ENCODE measurements at places on chromosomes 3 and 15. TPM values are rescaled to one million over a fixed set of nuclear protein-coding genes. Genes with fewer than 3 reads are reported as not detected.

Gene MST1
- 4.7 TPM for total RNA-seq

Gene CADM2
- not detected for total RNA-seq

Gene OXTR
- 2.5 TPM for total RNA-seq

DNA sequence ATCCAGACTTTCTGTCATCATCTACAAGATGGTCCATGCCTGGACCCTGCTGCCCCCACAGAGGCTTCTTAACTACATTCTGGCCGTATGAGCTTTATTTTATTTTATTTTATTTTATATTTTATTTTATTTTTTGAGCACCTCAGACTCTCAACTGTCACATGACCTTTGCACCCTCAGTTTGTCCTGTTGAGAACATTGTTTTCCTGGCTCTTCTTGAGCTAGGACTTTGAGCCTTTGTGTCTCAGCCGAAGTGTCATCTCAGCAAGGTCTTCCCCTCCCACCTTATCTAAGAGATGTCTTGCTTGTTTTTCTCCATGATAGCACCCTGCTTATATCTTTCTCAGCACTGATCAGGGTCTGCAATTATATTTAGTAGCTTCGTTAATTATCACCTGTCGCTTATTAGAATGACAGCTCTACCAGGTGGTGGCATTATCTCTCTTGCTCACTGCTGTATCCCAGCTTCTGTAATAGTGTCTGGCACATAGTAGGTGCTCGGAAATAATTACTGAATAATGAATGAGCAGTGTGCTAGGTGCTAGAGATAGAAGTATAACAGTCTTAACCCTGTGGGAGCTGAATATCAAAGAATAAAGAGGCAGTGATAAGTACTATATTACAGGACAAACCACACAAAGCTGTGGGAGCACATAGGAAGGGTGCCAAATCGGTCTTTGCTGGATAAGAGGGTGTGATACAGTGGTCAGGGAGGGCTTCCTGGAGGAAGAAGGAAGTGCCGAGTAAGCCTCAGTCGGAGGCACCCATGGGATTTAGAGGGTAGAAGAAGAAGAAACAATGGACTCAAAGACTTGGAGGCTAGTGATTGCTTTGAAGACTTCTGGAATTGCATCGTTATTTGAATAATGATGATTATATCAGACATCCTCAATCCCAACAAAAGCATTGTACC, 136.2 kb downstream of the ITPR1 start:
- DNase-seq: no peak

GRCh38 chr3:4841776-4842440, 137.3 kb upstream of the BHLHE40 start:
- DNase-seq: no peak

GRCh38 chr15:100291106-100291505, 50.7 kb downstream of the ADAMTS17 start:
- DNase-seq: no peak

- DNase-seq: no peak
Measured at GRCh38 chr3:135007607-135008006, 212.5 kb downstream of the EPHB1 start.

DNA sequence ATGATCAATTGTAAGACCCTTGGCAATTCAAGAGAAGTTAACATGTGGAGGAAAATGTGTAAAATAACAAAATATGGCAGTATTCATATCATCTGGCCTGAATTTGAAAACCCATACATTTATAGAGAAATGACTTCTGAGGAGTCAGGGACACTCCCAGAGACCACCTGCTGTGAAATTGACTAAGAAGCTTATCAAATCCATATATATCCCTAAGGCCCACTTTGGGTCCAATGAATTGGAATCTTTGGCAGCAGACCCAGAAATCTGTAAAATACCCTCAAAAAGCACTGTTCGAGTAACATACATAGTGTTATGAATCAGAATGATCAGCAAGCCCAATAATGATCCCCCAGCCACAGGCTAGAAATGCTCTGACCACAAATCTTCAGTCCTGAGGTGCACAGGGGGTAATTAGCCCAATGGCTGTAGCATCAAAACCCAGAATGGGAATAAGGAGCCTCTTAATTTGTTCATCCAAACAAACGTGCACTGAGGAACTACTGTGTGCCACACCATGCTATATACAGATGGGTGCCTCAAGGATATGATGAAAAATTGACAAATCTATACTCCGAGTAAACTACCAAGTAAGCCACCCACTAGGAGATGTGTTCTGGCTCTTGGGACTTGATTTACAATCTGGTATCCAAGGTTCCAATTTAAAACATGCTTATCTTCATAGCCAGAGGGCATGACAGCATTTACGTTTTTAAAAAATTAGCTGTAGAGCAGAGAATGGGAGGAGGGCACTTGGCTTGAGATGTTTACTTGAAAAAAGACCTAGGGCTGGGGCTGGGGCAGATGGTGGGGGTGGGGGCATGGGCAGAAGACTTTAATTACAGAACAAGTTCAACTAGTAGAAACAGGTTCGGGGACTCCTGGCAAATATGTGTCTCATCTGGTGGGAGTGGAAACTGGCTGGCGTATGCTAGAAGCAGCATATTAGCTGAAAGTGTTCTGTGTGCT, 9.1 kb upstream of the ARHGEF3 start:
- no peak for DNase-seq

- no peak for DNase-seq
Measured at GRCh38 chr3:49122451-49122850, 1.8 kb upstream of the USP19 start.

GRCh38 chr3:17645074-17645698, 97.2 kb downstream of the TBC1D5 start:
- DNase-seq: no peak

DNA sequence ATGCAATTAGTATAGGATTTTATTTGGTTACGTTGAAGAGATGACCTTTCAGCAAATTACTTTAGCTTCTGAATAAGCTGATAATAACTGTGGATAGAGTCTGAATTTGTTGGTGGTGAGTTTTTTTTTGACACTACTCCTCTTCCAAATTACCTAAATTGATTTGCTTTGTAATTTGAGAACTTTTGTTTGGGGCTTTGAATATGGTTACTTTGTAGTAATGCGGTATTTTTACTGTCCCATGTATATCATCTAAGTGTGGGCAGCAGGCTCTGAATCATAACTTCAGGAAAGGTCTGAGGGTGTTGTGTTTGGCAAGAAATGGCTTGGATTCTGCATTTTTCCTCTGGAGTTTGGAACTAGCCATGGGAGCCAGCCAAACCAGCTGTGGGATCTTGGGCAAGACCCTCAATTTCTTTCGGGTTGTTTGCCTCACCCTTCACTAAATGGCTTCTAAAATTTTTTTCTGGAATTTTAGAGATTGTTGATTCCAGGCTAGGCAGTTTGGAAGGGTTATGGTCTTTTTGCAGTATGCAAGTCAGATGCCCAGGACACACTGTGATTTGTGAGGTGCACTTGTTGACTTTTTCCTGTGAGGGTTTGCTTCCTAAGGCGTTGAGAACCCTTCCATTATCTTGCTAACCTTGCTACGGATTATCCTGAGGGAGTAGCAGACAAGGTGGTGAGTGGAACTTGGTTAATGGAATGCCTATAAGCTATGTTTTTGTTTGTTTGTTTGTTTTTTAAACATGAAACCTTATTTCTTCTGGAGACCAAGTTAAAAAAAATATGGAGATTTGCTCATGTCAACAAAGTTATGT, 10.4 kb downstream of the PTPRG start:
- DNase-seq: no peak

DNA sequence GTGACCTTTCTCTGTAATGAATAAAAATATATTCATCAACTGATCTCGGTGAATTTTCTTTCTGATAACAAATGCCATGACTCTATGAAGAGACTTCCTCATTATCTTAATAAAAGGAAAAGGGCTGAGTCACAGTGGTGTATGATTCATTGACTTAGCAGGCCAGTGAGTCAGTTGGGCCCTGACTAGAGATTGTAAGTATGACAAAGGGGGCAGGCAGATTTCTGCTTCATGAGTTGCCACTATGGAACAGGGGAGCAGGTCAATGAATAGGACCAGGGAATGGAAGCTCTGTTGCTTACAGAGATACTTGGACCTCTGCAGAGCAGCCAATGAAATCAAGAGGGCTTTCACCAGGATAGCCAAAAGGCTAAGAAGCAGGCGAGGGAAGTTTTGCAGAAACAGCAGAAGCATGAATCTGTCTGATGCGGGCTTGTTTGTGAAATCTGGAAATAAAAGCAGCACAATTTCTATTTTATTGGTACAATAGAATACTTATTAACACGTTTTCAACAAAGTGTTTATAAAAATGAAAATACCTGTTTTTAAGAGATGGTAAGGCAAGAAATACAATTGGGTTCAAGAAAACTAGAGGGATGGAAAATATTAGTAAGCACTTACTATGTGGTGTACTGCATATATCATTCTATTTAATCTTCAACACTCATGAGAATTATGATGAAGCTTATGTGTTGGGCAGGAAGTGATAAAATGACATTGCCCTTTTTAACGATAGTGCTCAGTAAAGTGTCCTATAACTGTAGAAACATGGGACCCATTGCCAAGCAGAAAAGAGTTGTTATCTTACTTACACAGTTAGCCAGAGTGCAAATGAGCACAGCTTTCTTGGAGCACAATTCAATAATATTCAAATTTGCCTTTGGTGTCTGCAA, 169.8 kb upstream of the MYRIP start:
- DNase-seq: no peak

DNA sequence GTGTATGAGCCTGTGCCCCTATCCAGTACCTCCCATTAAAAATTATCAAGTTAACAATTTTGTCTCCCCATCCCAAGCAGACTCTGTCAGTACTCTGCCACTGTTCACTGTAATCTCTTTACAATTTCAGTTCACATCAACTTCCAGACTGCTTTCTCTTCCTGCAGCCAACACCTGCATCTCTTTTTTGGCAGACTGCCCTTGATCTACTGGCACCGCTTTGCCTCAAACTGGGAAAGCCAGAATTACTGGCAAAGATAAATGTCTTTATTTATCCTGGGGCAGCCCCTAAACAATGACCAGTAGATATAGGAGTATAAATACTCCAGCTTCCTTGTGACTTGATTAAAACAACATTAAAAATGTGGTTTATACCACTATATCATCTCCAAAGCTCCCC, 494.1 kb downstream of the ZNF385D start:
- DNase-seq: no peak

- no peak for DNase-seq
Measured at GRCh38 chr3:82558081-82558480, 796.6 kb upstream of the GBE1 start.

Data from activated B cell treated with CpG ODN at 0.5 μM for 24 hours (primary cell).